ENCODE measurements at places on chromosomes 12 and 14.

GRCh38 chr12:115998794-115999478 is 278.6 kb downstream of the MED13L start:
- no peak for DNase-seq

DNA sequence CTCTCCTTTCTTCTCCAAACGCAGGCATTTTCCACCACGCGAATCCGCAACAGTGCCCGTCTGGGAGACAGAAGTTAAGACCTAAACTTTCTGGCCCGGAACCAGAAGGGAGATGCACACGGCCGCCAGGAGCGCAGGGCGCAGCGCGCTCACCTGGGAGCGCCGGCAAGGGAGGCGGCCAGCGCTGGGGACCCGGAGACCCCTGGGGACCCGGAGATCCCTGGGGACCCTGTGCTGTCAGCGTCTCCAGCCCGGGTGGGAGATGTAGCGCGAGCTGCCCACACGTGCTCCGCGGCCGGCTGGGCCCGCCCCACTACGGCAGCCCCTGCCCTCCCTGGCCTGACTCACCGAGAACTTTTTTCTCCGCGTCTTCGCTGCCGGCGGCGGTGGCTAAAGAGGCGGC is 620 bp downstream of the YBX3 start:
- DNase-seq, result peak; percentile 63

GRCh38 chr12:107007411-107007810 is 20.5 kb upstream of the MTERF2 start:
- DNase-seq, result no peak

DNA sequence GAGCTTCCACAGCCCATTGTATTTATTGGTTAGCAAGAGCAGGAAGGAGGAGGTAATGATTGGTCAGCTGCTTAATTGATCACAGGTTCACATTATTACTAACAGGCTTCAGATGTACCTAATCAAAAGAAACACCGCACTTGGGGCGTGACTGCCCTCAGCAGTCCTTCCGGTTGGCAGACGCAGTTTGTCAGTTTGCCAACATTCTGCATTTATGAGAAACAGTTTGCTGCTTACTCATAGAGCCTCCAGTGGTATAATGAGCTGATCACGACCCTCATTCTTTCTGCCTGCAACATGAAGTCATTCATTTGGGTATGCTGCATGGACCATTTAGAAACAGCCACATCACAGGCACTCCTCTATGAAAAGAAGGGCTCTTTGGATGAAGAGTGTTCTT is 42.5 kb upstream of the PPM1H start:
- DNase-seq, result peak; percentile 42

- no peak for DNase-seq
Measured at GRCh38 chr12:123143736-123144461, 7.0 kb downstream of the PITPNM2 start.

DNA sequence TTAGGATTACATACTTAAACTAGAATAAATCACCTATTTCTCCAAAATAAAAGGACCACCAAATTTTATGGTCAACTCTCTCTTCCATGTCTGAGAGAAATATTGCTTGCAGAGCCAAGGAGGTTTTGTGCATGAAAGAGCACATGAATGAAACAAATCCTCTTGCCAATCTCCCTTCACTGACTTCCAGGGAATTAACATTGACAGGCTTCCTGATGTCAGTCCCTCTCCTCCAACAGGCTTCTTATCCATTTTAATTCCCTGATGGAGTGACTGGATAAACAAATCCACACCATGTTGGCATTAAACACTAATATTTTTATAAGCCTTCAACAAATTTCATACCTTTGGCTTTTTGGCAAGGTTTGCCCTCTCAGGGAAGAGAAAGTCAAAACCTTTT is 45.3 kb upstream of the CNTN1 start:
- DNase-seq, result no peak

- no peak for DNase-seq
Measured at GRCh38 chr12:52260361-52261207, 13.9 kb upstream of the KRT86 start.

GRCh38 chr14:55243813-55244212 is 27.4 kb upstream of the FBXO34 start:
- DNase-seq, result no peak

DNA sequence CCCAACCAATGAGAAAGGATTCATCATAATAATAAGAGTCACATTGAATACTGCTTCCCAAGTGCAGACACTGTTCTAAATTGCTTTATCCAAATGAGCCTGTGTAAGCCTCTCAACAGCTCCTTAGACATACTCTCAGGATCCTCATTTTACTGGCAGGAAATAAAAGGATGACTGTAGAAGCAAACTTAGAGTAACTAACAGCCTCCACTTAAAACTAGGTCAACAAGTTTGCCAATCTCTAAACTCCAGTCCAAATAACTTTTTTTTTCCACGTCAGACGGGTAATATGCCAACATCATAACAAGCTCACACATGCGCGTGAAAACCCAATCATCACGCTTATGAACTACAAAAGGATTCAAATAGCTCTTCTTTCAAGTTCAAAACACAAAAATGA is 15.3 kb upstream of the DPF3 start:
- DNase-seq, result no peak

- DNase-seq, result no peak
Measured at GRCh38 chr12:72330784-72331183, 58.6 kb downstream of the TRHDE start.

DNA sequence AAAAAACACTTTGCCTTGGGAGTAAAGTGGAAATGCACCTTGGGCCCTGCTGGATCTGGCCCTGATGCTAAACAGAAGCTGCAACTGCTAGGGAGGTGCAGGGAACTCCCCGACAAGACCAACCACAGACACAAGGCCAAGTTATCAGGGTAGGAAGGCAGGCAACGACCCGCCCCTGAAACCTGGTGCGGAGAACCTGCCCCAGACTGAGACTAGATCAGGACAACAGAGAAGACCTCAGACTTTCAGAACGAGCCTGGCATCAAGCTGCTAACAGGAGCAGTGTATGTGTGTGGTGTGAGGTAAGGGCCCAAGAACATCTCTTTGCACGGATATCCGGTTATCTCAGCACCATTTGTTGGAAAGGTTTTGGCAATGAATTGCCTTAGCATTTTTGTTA is 233.7 kb upstream of the RTL1 start:
- no peak for DNase-seq

DNA sequence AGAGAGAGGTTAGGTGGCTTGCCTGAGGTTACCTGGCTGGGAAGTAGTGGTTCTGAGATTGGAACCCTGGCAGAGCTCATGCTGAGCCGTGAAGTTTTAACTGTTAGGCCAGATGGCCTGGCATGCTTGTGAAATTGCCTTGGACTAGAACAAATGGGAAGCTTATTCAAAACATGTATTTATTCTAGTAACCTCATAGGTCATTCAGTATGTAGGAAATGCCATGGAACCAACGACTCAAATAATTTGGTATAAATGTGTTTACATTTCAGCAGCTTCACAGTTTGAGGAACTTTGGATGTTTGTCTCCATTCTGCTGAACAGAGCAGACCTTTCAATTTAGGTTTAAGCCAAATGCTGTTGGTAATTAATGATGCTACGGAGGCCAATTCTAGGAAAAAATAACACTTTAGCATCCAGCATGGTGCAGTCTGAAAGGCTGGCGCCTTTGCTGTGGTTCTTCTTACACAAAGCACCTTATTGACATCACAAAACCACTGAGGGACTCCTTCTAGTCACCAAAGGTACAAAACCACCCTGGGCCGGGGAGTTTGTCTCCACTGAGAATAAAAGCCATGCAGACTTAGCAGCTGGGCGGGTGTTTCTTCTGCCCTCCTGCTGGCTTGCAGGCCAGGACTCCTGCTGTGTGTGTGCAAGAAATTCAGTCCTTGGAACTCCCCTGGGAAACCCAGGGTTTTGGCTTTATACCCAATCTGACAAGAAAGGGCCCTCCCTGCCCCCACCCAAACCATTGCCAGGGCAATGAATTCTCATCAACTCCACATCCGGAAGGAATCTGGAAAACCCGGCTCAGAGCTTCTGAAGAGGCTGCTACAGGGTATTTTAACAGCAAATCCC is 64.2 kb downstream of the ELK3 start:
- DNase-seq, result peak; percentile 82

DNA sequence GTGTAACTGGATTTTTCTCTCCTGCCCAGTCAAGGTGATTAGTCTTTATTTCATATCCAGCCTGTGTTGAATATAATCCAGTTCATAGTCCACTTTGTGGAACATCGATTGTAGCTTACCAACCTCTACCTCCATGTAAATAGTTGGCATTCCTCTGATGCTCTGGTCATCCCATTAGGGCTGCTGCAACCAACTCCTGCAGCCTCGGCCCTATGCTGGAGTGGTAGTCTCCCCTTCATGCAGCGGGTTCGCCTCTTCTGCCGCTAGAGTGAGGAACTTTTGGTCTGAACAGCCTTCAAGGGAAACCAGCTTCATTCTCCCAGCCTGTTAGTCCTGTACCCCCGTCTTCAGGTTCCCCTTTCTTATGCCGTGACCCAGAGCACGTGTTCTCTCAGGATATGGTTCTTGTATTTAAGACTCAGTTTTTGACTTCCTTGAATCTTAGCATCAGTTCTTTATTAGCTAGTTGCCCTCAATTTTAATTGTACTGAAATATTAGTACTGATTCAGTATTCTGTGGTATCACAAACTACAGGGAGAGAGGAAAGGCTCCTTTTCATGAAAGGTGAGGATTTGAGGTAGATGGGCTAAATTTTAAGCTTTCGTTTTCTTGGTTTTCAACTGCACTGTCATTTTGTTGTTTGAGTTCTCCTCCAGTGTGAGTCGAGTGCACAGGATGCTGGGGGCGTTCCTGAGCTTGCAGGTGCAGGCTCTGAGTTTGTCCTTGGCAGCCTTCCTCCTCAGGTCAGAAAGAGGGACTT is 33.2 kb downstream of the ZNF664 start:
- DNase-seq, result no peak

DNA sequence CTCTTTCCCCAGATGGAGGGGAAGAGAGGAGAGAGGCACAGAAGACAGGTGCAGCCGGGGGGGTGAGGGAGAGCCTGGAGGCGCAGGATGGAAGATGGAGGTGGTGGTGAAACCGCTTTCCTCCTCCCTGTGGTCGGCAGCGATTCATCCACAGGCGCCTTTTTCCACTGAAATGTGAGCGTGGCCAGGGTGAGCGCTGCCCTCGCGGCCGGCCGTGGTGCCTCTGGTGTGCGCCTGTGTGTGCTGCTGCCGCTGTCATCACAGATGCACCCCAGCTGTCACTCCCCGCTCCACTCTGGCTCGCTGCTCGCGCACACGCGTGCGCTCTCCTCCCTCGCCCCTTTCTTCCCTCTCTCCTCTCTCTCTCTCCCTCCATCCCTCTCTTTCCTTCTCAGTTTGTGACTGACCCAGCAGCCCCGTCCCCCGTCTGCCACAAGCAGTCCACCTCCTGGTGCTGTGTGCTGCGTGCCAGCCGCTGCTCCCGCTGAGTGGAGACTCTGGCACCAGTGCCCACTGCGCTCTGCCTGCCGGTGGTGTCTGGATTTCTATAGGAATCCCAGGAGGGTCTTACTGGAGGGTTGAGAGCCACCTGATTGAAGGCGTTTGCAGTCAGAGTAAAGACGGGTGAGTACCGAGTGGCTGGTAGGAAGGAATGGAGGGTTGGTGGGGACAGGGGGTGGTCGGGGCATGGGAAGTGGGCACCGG is at the start of gene LRTM2:
Gene LRTM2, plus strand, starts transcription at position 375 of the 705 bp plus-strand sequence. CDS start 7,584 bp downstream, outside the sequence.
- no peak for DNase-seq

DNA sequence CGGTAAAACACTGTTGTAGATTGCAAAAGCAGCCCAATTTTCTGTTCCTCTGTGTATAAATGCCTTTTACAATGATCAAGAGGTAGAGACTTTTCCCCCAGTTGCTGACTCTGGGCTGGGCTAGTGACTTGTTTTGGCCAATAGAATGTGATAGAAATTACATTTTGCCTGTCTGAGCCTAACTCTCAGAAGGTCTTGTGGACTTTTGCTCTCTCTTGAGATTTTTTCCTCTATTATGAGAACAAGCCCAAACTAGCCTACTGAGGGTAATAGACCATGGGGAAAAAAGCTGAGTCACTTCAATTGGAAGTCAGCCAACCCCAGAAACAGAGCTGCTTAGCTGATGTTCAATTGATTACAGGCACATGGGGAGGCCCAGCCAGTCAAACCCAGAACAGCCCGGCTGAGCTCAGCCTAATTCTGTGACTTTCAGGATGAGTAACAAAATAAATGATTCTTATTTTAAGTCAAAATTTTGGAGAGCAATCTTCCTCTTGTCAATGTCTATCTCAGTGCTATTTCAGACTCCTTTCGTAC is 61.4 kb downstream of the MYF5 start:
- peak; percentile 94 for DNase-seq

GRCh38 chr12:47882781-47883546 is 21.8 kb downstream of the VDR start:
- no peak for DNase-seq

GRCh38 chr12:15520844-15521243 is 198.5 kb downstream of the PTPRO start:
- no peak for DNase-seq

DNA sequence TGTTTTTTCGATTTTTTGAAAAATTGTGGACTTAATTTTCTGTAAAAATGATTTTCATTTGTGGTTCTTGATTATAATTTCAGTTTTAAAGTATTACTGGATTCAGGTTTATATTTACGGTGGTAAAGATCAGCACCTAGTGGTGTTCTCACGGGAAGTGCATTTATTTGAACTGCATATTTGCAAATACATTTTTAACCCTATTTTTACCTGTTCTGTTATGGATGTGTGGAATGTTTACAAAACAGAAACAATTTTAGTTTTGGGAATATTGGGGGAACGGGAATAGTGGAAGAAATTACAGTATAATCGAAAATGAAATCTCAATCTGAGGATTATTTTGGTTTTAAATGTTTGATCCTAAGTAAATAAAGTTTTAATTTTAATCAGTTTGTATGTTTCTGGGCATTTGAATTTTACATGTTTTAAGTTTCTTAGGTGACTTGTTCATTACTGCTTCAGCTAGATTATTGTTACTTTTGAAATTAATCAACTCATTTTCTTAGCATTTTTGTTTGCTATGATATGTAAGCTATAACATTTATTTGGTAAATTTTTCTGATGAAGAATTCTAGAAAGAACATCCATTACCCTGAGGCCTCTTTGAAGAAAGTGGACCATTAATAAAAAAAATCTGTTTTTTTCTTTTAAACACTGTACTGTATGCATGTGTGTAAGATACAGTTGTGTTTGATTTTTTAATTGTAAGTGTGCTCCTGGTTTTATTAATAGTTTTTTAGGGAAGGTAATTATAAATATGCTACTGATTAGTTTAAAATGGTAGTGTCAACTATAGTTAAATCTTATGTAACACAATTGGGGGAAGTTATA is 942 bp downstream of the ATF7IP start:
- DNase-seq, result peak; percentile 53

DNA sequence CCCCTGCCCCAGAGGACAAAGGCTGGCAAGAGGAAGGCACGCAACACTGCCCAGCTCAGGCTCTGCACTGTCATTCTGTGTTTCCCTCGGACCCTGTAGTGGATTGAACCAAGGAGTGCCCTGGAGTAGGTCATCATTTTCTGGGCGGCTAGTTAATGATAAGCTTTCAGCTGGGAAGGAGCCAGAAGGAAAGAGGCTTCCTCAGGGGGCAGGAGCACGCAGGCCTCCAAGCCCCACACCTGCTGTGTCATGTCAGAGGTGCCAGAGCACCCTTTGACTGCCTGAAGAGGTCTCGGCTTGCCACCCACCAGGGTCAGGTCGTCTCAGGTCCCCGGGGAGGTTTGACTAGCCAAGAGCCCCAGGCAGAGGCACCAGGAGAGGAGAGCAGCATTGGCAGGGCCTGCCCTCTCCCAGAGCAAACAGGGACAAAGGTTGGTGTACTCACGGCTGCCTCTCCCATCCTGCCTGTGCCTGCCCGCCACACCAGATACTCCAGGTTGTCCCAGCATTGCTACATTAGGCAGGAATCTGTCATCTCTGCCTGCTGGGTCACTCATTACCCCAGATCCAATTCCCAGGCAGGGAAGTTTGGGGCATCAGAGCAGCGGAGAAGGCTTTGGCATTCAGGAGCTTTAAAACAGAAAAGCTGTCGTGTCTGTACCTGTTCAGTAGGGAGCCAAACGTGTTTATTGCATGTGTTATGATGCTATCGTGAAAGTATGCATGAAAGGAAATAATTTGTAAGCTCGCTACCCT is 33.5 kb upstream of the ATP2A2 start:
- no peak for DNase-seq

All from dermis blood vessel endothelial cell (primary cell).